ENCODE measurements at places on chromosomes 7 and 10. TPM values are rescaled to one million over a fixed set of nuclear protein-coding genes. Genes with fewer than 3 reads are reported as not detected.

GRCh38 chr10:36195364-36195763 is 553.3 kb upstream of the FZD8 start:
- no peaks in the 10 kb centered on the region for H3K27me3 ChIP-seq
- DNase-seq: no peak
- no peaks in the 10 kb centered on the region for H3K4me1 ChIP-seq
- no peak overlapping the region for H3K27ac ChIP-seq

Gene GIMAP5
- 8.8 TPM for total RNA-seq

GRCh38 chr7:71311576-71311975 is 179.6 kb downstream of the GALNT17 start:
- no peaks in the 10 kb centered on the region for H3K36me3 ChIP-seq
- no peaks in the 10 kb centered on the region for H3K4me1 ChIP-seq
- DNase-seq: no peak
- H3K4me3 ChIP-seq: no peak overlapping the region
- H3K27me3 ChIP-seq: no peaks in the 10 kb centered on the region
- no peak overlapping the region for H3K27ac ChIP-seq

DNA sequence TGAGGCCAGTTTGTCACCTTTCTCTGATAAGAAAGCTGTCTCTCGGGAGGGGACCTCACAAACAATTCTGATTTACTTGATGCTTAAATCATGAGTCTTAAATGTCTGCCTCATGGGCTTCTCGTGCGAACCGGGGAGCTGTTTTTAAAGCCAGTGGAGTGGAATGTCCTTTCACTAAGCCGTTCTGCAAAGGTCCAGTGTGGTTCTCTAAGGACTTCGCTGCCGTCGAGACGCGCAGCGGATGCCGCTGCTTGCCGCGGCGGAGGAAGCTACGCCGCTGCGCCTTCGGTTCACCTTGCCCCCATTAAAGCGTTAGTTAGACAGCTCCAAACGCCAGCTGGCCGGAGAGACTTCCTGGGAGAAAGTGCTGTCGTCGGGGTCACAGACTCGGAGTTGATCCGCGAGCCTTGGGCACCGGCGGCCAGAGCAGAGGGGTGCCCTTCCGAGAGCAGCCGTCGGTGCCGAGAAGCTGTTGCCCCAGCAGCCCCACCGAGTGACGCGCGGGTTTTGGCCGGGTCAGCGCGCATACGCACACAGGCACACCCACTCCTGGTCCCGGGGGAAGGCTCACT is 1.3 kb upstream of the HMX3 start:
- H3K4me3 ChIP-seq: no peak overlapping the region
- H3K27me3 ChIP-seq: peaks cover 55% of the 10 kb centered on the region
- no peaks in the 10 kb centered on the region for H3K36me3 ChIP-seq
- H3K4me1 ChIP-seq: peaks cover 6% of the 10 kb centered on the region

Gene GARIN1A
- 0.44 TPM for total RNA-seq

Gene PGAM2
- 0.46 TPM for total RNA-seq
